Kidney epithelial cell (primary cell): ENCODE measurements at places on chromosomes 1 and 21.

DNA sequence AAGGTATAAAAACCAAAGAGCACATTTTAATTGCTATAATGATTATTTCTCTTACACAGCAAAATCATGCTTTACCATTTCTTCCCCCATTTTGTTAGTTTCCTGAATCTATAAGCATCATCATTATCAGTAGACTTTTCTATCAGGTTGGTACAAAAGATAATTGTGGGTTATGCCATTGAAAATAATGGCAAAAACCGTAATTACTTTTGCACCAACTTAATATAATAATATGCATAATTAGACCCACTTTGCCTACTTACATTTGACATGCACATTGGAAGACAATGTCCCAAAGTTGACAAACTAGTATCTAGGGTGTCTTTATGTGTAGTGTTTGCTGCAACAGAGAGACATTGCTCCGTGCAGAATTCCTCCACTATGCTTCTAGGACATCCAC lies 594.2 kb downstream of the LMO4 start:
- no peak for DNase-seq

DNA sequence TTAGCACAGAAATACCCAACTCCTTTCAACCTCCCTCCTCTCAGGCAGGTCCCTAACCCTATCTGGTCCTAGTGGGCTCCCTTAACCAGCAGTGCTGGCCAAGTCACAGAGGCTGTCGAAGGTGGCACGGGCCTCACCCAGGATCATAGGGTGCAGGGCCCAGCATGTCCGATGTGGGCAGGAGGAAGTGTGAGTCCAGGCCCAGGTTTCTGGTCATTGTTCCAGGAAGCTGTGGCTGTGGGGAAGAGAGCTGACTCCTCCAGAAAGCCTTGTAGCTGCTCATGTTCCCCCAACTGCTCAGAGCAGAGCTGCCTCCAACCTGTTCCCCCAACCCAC lies 2.4 kb downstream of the CCDC17 start:
- no peak for DNase-seq

DNA sequence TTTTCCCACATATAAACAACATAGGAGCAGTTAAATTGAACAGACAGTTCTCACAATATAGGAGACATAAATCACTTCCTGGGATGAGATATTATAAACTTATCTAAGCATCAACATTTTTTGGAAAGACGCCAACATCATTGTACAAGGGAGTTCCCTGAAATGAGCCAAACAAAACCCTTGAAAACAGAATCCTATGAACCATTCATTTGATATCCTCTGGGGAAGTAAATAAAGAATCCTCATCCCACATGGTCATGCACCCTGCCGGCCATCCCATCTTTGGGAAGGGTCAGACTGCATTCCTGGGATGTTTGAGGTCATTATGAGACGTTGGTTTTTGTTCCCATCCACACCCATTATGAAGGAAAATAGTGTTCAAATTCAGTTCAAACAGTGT lies 111.8 kb upstream of the USP25 start:
- peak; percentile 18 for DNase-seq

GRCh38 chr21:42366292-42367010 lies at the start of gene TFF1:
TSS of gene TFF1 (minus strand) at chr21:42366535. CDS start at chr21:42366495, 40 bp downstream.
- no peak for DNase-seq

GRCh38 chr1:162970021-162970420 lies 99.1 kb upstream of the RGS4 start:
- no peak for DNase-seq

DNA sequence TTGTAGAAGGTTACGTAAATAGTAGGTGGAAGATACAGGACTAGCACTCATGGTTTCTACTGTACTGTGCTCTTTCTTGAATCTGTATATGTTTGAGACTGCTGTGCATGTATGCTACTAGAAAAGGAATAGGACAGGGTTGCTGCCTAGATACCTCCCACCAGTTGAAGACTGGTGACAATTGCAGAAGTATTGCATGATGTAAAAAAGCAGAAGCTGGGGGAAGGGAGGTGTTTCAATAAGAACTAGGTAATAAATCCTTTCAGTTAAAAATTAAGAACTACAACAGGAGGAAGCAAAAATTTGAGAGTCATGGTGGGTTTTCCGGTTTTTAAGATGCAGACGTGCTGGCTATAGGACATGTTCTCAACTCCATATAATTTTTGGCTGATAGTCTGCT lies 88.1 kb downstream of the CCDC30 start:
- no peak for DNase-seq

- DNase-seq = no peak
Measured at GRCh38 chr1:58391056-58391455, 155.5 kb downstream of the OMA1 start.

DNA sequence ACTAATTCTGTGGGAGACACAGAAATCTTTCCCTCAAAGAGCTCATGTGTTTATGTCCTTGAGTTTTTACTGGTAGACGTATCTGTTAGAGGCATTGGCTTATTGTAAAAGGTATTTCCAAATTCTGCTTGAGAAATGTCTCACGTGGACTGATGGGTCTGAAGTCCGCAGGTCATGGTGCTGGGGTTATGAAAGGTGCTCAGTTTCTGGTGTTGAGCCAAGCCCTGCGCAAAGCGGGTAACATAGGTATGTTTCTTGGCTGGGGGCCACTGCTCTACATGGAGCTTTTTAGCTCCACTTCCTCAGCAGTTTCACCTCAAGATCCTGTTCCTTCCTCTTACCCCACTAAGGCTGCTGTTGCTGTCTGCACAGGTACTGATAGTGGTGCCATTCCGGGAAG lies 10.8 kb downstream of the UTP25 start:
- DNase-seq = no peak

GRCh38 chr1:206816390-206817287 lies 44.3 kb upstream of the IL10 start:
- no peak for DNase-seq
